ENCODE measurements at places on chromosomes 3 and 15.

DNA sequence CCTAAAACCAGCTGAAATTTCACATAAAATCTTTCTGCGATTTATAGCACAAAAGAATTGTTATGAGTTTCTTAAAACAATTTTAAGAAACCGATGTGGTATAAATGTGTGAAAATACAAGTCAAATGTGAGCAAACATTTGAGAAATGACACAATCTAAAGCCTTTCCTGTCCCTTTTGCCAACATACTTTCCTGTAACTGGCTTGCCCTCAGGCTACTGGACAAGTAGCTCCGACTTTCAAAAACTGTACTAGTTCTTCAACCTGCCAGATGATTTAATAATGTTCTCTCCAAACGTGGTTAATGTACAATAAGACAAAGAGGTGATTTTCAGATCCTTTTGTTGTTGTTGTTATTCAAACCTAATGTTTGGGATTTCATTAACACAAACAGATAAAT lies 105.9 kb upstream of the ARHGEF26 start:
- no peak for DNase-seq

DNA sequence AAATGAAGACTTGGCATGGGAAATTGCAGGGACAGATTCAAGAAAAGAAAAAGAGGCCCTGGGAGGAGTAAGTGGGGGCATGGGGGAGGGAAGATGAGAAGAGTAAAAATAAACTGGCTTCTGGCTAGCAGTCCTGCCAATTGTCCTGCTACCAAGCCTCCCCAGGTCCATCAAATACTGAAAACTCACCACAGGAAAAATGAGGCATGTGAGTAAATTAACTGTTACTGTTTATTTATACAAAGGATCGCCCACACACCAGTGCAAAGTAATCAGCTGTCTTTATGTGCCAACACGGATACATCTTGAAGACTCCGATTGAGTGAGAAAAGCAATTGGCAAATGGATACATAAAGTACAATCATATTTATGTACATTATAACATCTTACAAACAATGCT lies 10.7 kb upstream of the KLHL25 start:
- DNase-seq: no peak

GRCh38 chr3:156981005-156981404 lies 154.9 kb downstream of the LEKR1 start:
- DNase-seq: no peak

GRCh38 chr15:47620960-47621681 lies 96.2 kb upstream of the SEMA6D start:
- no peak for DNase-seq

- DNase-seq: no peak
These were observed 214.3 kb downstream of the ADAMTS9 start for GRCh38 chr3:64473466-64473865.

- DNase-seq: no peak
These were observed 41.6 kb downstream of the GADL1 start for GRCh38 chr3:30852833-30853232.

GRCh38 chr3:169299129-169299528 lies 364.4 kb downstream of the MECOM start:
- no peak for DNase-seq

DNA sequence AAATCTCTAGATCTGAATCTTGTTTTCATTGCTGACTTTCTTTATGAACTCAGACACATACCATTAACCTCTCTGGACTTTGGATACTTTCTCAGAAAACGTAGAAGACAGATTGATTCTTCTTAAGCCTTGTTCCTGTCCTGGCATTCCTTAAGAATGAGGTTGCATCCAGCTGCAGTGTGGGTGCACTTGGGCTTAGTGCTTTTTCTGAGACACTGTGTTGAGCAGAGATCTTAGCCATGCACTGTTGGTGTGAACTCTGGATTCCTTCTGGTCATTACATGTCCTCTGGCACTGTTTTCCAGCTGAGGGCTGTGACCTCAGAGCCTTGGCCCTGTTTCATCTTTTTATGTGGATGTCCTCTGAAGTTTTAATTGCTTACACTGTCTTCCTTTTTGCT lies 428.3 kb downstream of the CNTN4 start:
- DNase-seq: no peak

DNA sequence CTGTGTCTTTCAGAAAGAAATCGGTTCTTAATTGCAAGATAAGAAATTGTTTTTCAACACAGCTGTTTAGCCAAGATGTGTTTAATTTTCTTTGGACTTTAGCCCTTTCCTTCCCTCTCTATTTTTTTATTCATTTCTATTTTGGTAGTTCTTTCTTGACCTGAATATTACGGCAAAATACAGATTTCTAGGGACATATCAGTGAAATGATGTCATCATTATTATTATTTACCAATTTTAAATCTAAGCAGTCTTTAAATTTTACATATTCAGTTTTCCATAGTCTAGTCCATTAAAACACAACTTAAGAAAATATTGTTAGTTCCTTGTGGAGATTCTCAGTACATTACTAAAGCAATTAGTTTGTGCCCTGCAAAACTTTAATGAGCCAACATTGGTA lies 104.3 kb downstream of the MAP2K5 start:
- DNase-seq: no peak

Measured in activated CD8-positive, alpha-beta memory T cell treated with anti-CD3 and anti-CD28 coated beads, Interleukin-2, amount 50 U/mL, for 4 hours (primary cell).